NCI-H510A treated with DMSO at 0.1 percent for 48 hours (cell line): ENCODE measurements at places on chromosomes 12 and 14.
A peak's percentile ranks its signal among the peaks of the same experiment; 100 is the strongest.

GRCh38 chr14:90549794-90550641 is 153.2 kb downstream of the CALM1 start:
- no peak for DNase-seq

DNA sequence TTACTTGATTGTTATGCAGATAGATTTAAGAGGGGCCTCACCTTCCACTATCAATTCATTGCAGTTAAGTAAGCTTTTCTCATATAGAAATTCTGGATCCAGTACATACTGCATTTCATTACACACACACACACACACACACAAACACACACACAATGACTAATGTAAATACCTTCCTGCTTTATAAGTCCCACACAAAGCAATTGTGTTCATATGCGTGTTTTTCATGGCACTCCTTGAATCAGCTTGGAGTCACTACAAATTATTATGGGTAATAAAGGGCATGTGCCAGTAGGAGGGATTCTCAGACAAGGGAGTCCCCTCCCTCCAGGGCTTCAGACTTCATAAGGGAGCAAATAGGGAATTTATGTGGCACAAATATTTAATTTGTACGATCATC is 4.5 kb downstream of the MIPOL1 start:
- no peak for DNase-seq

DNA sequence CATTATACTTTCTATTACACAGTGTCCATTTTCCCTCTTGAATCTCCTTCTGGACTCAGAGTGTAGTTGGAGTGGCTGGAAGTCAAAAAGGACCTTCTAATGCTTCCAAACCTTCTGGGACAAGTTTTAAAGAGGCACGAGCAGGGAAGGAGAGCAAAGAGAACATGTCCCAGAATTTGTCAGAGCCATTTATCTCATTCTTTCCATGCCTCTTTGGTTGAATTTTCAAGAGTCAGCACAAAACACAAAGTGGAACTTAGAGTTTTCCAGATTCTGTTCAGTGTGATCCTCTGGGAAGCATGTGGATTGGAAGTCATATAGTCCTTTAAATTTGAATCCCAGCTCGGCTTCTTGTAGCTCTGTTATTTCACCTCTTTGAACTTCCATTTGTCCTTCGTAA is 138.2 kb upstream of the PWP1 start:
- DNase-seq = no peak

GRCh38 chr12:5083955-5084849 is 40.5 kb downstream of the KCNA5 start:
- DNase-seq = peak; percentile 14

- DNase-seq = no peak
Measured at GRCh38 chr14:106579084-106579483, 1052.7 kb downstream of the TMEM121 start.

- DNase-seq = no peak
Measured at GRCh38 chr14:100603341-100604120, 16.3 kb upstream of the BEGAIN start.

DNA sequence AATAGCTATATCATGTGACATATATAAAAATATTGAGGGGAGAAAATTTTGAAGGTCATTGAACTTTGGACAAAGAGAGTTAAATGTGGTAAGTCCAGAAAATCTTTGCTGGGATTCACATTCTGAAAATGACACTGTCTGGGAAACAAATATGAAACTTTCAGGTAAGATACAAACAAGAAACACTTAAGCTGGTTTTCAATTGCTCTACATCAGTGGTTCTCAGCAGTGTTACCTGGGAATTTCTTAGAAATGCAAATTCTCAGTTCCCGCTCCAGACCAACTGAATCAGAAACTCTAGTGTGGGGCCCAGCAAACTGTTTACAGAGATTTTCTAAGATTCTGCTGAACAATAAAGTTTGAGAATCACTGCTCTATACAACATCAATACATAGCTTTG is 3.6 kb upstream of the CDK17 start:
- DNase-seq = no peak

DNA sequence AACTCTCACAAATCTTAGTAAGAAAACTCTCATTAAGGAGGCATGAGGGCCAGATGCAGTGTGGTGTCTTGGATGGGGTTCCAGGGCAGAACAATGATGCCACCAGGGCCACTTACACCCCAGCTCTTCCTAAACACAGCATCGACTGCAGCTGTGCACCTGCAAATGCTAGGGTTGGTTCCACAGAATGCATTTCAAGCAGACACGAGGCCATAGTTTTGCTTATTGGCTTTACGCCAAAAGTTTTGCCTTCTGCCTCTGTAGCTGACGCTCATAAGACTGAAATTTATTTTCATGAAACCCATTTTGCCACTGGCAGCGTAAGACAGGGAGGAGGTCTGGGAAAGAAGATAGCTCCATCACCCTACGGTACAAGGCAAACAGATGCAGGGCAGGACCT is 179.0 kb downstream of the RIMBP2 start:
- DNase-seq = peak; percentile 76

GRCh38 chr12:8088574-8088973 is 6.5 kb downstream of the NECAP1 start:
- no peak for DNase-seq

- DNase-seq = no peak
Measured at GRCh38 chr14:76595266-76595665, 166.0 kb upstream of the VASH1 start.

GRCh38 chr12:58105225-58106119 is 164.1 kb downstream of the ATP23 start:
- no peak for DNase-seq

DNA sequence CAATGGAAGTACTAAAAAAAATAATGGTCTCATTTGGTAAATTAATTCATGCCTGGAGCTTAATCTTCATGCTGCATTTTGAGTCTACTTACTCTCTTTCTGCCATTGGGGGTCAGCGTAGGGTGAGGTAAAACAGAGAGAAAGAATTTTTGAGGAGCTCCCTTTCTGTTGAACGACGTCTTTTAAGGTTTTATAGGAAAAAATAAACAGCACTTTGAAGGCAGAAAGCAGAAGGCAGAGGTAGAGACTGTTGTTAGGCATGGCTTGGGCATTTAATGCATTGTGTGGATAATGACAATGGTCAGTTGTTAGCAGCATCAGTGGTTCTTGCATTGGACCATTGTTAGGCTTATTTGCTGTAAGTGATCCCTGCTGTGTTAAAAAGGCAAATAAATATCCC is 557.2 kb upstream of the STXBP6 start:
- DNase-seq = no peak

GRCh38 chr12:45289245-45290215 is 73.6 kb downstream of the ANO6 start:
- DNase-seq = no peak

DNA sequence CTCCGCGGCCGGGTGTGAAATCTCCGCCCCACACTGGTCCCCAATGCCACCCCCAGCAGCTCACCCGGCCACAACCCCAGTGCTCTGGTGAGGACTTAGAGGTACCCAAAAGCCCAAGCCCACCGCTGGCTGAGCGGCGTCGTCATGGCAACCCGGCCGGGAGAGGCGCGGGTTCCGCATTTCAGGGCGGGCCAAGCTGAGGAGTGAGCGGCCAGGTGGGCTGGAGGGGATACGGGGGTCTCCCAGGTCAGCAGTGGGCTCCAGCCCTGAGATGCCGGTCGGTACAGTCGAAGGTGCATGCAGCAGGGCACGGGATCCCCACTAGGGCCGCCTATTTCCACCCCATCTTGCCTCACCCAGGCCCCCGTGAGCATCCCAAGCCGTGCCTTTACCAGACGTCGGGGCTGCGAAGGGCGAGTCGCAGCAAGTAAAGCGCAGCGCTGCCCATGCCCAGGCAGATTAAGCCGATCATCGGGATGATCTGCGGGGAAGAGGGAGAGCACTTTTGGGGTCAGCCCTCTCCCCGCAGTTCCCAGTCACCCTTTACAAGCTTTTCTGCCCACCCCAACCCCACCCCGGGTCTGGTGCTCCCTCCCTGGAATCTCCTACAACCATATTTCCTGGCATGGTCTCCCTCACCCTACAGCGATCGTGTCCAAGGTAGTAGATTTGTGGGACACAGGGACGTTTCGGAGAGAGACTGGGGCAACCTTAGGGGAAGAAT is 6.9 kb downstream of the SHMT2 start:
- DNase-seq = no peak

DNA sequence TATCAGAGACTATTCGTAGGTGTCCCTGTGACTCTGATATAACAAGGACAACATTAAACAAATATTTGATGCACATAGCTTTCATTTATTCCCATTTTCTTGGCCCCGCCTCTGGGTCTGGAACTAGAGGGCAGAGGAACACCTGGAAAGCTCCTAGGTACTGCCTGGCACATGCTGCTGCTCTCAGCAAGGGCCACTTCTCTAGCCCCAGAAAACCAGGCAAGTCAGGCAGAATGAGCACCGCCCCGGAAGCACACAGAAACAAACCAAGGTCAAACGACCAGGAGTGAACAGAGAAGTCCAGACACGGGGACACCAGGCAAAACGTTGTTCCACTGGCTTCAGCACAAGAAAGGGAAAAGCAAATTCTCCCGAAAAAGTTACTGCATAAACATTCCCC is 76.1 kb downstream of the TTC7B start:
- no peak for DNase-seq

GRCh38 chr14:81797315-81797714 is 263.7 kb upstream of the SEL1L start:
- no peak for DNase-seq

DNA sequence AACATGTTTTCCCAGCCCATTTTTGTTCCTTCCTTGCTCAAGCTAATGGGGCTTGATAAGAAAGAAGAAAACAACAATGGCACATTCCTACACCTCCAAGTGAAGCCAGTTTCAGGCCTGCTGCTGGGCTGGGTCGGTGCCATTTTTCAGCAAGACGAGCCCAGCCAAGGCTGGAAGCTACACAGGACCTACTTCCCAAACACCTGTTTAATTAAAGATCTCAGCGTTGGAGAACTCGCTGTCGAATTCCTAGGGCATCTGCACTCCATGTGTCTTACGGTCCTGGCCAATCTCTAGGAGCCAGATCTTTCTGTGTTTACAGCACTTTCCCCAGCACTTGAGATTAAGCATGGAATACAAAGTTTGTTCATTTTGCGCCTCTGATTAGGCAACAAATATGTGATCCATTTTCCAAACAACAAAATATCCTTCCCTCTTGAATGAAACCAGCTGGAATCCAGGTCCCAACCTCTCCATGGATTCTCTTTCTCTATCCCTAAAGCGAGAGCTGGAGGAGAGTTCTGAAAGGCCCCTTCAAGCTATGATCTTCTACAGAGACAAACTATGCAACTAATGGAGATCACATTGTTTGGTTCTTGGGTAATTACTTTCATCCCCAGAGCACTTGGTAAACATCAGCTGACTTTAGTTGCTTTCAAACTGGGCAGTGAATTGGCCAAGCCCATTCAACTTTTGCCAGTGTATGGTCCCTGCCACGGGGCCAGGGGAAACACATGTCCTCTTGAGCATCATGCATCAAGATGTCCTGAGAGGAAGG is 34.3 kb upstream of the TC2N start:
- DNase-seq = no peak

GRCh38 chr12:62776575-62776974 is 158.4 kb downstream of the PPM1H start:
- no peak for DNase-seq
